Upper lobe of right lung (tissue), 1 donor: ENCODE measurements at places on chromosomes 12 and 14.

DNA sequence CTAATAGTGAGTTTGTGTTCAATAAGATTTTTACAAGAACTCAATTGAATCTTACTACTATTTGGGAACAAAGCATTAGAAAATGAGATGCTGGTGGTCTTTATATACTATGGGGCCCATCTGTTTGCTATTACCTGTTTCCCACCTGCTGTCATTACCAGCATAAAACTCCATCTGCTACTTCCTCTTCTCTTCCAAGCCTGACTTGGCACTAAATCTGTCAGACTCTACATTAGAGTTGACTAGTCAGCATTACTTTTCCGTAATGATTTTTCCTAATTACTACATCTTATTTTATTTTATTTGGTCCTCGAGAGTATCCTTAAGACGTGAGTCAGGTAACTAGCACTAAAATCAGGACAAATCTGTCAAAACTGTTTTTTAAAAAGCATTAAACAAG, 68.1 kb upstream of the KRR1 start:
- no peak for DNase-seq

DNA sequence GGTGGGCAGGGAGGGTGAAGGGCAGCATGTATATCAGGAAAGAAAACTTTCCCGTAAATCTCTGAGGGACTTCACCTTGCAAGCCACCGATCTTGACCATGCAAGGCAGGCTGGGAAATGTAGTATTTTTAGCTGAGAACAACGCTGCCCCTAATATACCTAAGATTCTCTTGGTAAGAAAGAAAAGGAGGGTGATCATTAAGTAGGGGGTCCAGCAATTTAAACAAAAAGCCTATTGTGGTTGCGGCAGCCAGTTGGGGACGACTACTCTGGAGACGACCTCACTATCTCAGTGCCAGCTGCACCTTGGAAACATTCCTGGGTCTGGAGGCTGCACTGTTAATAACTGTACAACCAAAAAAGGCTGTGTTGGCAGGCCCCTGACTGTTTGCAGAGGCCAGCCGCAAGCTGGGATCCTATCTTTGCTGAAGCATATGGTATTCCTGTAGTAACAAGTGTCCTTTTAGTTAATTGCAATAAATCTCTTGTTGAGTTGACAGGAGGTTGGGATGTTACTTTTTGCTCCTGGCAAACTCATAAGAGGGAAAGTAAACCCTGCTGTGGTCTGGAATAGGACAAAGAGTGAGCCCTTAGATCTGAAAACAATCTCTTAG, 6.4 kb downstream of the APOLD1 start:
- DNase-seq = no peak

DNA sequence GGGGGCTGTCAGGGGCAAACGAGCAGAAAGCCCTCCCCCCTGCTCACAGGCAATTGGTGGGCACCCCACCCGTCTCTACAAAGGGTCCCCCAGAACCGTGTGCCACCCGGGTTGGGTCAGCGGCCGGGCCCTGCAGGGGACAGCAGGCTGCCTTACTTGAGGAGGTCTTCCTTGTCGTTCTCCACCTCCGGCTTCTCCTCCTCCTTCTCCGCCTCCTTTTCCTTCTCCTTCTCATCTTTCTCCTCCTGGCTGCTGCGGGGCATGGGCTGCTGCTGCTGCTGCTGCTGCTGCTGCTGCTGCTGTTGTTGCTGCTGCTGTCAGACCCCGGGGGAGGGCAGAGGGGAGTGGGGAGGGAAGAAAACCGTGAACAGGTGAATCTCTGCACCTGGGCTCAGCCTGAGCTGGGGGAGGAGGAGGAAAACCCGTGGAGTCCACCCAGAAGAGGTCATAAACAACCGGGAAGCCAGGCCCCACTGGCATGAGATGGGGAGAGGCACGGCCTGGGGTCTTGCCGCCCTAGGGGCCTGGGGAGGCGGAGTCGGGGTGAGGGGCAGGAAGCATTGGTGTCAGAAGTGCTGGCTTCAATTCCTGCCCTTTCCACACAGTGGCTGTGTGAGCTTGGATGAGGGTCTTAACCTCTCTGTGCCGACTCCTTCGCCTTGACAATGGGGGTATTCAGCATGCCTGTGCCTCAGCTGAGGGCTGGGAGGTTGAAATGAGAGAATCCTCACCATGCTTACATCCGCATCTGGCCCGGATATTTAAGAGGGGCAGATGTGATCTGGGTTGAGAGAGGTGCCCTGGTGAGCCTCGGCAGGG, 107.6 kb downstream of the RFLNA start:
- no peak for DNase-seq

DNA sequence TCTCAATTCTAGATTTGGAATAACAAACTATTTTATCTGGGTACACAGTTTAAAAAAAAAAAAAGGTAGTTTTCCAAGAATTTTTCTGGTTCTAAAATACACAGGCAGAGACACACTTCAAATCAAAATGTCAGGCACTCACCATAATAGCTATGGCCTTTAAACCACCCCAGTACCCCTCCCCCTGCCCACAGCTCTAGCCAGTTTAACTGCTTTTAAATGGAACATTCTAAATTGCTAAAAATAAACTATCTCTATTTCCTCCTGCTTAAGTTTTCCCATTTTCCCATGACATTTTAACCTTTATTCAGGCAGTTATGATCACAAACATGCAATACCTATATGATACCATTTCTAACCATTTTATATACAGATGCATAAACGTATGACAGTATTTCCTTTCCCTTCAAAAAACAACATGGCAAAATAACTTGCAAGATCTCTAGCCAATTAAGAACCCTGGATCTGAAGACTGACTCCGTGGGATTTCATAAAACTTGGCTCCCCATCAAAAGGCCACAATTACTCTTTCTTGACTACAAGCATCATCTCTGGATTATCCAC, 46.3 kb downstream of the PPP2R5E start:
- DNase-seq = no peak

DNA sequence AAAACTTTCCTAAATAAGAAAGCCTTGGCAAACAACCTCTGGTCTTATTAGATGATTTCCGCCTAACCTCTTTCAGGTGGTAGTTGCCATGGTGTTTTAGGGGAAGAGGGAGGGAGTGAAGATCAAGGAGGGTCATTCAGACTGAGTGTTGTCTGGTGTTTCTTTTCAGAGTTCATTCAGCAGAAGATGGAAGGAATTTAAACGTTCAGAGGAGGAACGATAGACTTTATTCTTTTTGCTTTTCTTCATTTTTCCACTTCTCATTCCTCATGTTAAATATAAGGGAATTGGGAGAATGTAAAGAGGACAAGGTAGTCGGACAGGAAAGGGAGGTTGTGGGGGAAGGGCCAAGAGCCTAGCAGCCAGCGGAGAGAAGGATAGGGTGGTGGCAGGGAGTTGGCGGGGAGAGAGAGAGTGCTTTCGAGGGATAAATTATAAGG, 17.4 kb upstream of the SALL2 start:
- DNase-seq = no peak

GRCh38 chr12:117069101-117069797, 30.0 kb downstream of the TESC start:
- no peak for DNase-seq

GRCh38 chr14:88269806-88270420, 53.2 kb downstream of the KCNK10 start:
- DNase-seq = no peak

- DNase-seq = no peak
Measured at GRCh38 chr12:102438047-102438826, 42.1 kb downstream of the IGF1 start.

- DNase-seq = no peak
Measured at GRCh38 chr12:108375986-108376663, 37.0 kb upstream of the CMKLR1 start.

GRCh38 chr12:17975763-17976162, 114.2 kb downstream of the RERGL start:
- DNase-seq = no peak

DNA sequence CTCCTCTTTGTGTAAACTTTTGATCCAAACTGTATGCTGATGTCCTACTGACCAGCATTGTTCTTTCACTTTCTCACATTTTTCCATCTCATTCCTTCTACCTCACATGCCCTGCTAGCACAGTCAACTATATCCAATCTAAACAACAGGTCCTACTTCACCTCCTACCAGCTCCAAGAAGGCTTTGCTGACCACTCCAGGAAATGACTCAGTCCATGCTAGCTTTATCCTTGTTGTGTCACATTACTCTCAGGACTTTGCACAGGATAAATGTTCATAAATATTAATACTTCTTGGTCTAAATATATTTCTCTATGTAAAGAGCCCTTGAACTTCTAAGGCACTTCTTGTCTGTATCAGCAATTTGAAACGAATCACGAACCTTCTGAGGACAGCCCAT, 64.9 kb upstream of the PCED1B start:
- no peak for DNase-seq

GRCh38 chr14:73991092-73991491, 28.0 kb downstream of the ENTPD5 start:
- no peak for DNase-seq

DNA sequence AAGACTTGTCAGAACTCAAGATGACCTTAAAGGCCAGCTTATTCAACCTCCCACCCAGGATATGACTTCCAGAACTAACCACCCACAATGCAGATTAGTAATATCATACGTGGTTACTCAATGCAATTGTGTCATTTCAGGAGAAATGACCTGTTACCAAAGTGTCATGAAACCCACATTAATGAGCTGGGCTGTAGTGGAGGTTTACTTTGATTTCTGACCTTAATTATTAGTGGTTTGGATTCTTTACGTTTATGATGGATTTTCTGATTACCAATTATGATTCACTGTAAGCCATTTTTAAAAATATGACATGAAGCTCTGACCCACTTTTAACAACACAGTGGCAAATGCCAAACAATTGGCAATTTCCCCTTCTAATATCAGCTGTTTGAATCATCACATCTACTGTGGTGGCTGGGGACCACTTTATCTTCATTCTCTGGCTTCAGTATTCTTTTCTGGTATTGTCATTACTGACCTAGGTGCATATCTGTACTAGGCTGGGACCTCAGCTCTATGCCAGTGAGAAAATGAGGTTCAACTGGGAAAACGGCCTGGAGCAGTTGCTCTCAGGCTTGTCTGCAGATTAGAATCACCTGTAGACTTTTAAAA, 223.3 kb downstream of the RGS6 start:
- DNase-seq = no peak

- no peak for DNase-seq
Measured at GRCh38 chr14:54591461-54591860, 24.5 kb downstream of the SAMD4A start.

GRCh38 chr12:100672075-100672592, 98.7 kb downstream of the GAS2L3 start:
- DNase-seq = no peak

GRCh38 chr12:100234591-100235304, 32.1 kb downstream of the DEPDC4 start:
- no peak for DNase-seq

- DNase-seq = no peak
Measured at GRCh38 chr12:10235761-10236631, 23.3 kb downstream of the GABARAPL1 start.

DNA sequence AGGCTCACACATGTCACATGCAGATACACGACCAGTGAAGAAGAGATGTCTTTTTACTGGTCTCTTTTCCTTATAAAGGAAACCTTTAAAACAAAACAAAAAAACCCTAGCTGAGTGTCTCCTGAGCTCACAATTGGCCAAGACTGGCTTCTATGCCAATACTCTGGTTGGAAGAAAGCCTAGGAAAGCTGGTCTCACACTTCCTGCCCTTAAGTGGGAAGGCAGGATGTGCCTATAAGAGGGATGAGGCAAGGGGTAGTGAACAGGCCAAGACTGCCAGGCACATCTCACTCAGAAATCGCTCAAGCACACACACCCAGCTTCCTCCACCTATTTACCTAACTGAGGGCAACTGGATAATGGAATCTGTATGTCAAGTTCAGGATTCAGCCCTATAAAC, 50.0 kb downstream of the SOCS2 start:
- DNase-seq = no peak

DNA sequence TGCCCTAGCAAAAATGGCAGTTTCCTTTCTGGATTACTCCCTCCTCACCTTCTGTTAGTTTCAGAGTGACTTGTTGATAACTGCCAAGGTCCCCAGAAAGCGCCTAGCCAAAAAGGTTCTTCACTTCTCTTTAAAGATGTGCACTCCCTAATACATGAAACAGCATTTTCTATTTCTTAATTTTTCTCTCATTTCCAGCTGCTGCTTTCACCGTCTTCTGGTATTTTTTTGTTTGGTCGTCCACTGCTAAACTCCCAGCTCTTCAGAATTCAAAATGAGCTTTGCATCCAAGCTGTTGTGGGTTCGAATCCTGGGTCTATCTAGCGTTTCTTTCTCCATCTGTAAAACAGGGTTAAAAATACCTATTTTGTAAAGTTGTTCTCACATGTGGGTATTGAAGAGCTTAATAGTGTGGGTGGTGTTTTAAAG, 397 bp upstream of the BORCS5 start:
- no peak for DNase-seq

GRCh38 chr12:63843254-63843720, 1.2 kb upstream of the SRGAP1 start:
- DNase-seq = no peak

DNA sequence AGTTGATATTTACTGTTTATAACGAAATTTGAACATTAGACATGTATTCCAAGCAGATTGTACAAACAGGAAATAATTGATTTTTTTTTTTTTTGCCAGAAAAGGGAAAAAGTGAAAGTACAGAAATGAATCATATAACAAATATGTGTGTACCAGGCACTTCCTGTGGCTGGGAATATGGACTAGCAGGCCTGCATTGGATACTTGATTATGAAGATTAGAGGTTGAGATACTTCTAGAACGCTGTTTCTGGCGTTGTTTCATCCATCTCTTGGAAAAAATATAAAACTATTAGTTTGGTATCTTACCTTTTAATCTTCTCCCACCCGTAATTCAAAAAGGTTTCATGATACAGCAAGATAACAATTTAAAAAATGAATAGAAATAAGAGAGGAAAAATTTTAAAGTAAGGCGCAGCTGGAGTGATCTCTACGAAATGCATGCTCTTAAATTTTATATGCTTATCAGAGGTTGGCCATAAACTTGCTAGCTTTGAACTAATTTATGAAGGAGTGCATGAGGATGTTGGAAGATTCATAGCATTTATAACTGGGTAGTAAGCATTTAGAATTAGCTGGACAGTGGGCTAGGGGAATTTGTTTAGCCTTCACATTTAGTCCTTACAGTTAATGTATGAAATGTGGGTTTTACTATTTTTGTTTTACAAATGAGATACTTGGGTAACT, 90.8 kb downstream of the AEBP2 start:
- no peak for DNase-seq

DNA sequence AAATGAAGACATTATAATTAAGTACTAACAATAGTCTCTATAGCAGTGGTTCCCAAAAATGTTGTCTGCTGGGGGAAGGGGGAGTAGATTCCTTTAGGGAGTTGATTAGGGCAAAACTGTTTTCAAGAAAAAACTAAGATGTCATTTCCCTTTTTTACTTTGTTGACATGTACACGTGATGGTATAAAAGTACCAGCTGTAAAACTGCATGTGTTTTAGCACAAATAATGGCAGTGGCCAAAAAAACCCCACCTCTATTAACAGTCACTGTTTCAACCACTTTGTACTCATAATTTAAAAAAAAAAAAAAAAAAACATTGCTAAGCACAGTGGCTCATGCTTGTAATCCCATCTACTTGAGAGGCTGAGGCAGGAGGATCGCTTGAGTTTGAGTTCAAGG, 61.7 kb downstream of the PPP1R12A start:
- DNase-seq = no peak
